Activated CD4-positive, alpha-beta T cell treated with anti-CD3 and anti-CD28 coated beads, Interleukin-2, amount 10 ng/mL, durations not matched to agents 24 days and 14 days (primary cell): ENCODE measurements at places on chromosomes 7 and 10.

DNA sequence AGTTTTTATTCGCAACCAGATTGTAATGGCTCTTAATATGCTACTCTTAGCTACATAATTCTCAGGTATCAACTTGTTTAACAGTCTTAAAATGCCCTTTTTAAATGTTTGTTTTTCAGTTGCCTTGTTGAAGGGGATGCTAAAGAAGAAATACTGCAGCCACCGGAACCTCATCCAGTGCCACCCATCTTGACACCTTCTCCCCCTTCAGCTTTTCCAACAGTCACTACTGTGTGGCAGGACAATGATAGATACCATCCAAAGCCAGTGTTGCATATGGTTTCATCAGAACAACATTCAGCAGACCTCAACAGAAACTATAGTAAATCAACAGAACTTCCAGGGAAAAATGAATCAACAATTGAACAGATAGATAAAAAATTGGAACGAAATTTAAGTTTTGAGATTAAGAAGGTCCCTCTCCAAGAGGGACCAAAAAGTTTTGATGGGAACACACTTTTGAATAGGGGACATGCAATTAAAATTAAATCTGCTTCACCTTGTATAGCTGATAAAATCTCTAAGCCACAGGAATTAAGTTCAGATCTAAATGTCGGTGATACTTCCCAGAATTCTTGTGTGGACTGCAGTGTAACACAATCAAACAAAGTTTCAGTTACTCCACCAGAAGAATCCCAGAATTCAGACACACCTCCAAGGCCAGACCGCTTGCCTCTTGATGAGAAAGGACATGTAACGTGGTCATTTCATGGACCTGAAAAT lies 69.5 kb upstream of the RSBN1L start:
- H3K4me1 ChIP-seq = peaks cover 2% of the 10 kb centered on the region
- H3K36me3 ChIP-seq = peaks cover 14% of the 10 kb centered on the region
- H3K4me3 ChIP-seq = no peak overlapping the region
- H3K27ac ChIP-seq = no peak overlapping the region

- no peak overlapping the region for H3K4me3 ChIP-seq
- H3K36me3 ChIP-seq = no peaks in the 10 kb centered on the region
- no peak for DNase-seq
Observed at GRCh38 chr7:78143661-78144060, 345.1 kb downstream of the PHTF2 start.

DNA sequence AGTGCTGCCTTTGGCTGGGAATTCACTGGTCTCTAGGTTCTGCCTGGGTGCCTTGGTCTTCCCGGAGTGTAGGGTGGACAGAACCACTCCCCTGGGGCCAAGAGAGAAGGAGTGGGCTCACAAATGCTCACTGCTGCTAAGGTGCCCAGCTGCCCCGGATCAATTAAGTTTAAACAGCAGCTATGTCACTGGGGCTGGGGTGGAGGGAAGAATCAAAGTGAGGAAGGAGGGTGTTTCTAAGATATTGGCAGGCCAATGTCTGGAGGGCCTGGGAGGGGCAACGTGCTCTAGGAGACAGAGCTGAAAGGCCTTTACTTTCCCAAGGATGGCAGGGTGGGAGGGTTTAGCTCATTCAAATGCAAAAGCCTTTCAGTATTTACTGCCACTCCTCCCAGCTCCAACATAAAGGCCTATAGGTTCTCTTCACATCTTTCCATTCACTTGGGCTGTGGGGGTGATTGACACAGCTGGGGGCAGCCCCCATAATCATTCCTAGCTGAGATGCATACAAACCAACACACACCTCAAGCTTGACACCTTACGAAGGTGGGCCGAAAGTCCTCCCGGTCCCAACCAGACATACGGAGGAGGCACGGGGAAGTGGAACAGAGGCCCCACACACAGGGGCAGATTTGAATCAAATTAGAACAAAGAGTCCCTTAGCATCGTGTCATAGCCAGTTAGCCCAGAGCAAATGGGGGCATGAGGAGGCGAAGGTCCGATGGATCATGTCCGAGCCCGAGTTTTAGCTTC lies 108.0 kb upstream of the EFCAB10 start:
- no peak for DNase-seq
- peaks cover 31% of the 10 kb centered on the region for H3K4me1 ChIP-seq

GRCh38 chr7:5350174-5350463 lies 67.4 kb downstream of the SLC29A4 start:
- H3K4me1 ChIP-seq = peaks cover 13% of the 10 kb centered on the region
- no peak overlapping the region for H3K27ac ChIP-seq
- no peak for DNase-seq
- no peaks in the 10 kb centered on the region for H3K27me3 ChIP-seq
- H3K36me3 ChIP-seq = peaks cover 43% of the 10 kb centered on the region

GRCh38 chr10:8181496-8182157 lies 127.1 kb downstream of the GATA3 start:
- no peak overlapping the region for H3K27ac ChIP-seq
- H3K4me1 ChIP-seq = peaks cover 14% of the 10 kb centered on the region
- DNase-seq = no peak
- H3K36me3 ChIP-seq = no peaks in the 10 kb centered on the region
- H3K27me3 ChIP-seq = peaks cover 15% of the 10 kb centered on the region
- no peak overlapping the region for H3K4me3 ChIP-seq
